Lung microvascular endothelial cell (primary cell): ENCODE measurements at places on chromosomes 2 and 18. TPM values are rescaled to one million over a fixed set of nuclear protein-coding genes. Genes with fewer than 3 reads are reported as not detected.

GRCh38 chr18:50630895-50631294 is 71.0 kb downstream of the MAPK4 start:
- DNase-seq: no peak

GRCh38 chr2:176463546-176463945 is 194.3 kb downstream of the MTX2 start:
- no peak for DNase-seq

ASXL3 gene
- total RNA-seq: 0.20 and 0.22 TPM in 2 replicates

DNA sequence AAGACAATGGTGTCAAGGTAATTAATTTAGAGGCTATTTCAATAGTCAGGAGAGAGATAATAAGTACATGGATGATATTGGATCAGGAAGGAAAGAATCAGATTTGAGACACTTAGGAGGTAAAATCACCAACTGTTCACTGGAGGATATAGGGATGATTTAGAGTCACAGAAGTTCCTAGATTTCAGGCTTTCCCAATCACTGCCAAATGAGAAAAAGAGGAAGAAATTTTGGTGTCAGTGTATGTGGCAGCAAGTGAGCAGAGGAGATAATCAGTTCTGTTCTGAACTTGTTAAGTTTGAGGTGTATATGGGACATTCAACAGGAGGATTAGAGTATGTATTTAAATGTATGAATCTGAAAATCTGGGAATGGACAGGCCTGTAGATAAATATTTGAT is 640.4 kb downstream of the NR4A2 start:
- no peak for DNase-seq

DNA sequence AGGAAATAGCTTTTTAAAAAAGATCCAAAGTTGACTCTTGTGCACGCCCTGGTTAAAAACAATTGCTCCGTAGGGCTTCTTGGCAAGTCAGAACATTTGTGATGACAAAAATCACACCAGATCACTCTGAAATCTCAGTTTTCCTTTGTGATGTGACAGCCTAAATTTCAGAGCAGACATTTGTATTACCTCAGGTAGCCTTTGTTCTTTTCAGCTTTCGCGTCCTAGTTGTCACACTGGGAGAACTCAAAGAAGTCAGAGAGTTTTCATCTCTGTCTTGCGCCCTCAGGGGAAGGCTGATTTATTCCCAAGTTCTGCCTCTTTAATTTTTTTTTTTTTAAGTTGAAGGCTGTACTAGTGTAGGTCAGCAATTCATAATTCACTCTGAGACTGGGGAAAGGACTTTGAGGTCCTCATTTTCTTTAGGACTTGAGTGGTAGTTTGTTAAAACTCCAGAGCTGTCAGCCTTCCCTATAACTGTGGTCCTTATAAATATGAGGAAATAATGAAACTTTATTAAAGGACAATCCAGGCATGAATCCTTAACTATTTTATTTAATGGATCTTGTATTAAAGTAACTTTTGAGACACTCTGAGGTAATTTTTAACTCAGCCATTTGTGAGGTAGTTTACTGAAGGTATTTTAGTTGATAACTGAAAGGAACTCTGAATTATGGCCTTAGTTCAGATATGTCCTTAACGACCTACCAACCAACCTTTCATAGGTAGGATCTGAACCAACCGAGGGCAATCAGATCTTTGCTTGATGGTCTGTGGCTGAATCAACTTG is 525.1 kb upstream of the FAM98A start:
- no peak for DNase-seq

- no peak for DNase-seq
Observed at GRCh38 chr2:98801286-98801685, 70.4 kb upstream of the MGAT4A start.
